ENCODE measurements at places on chromosomes 11 and 22.

GRCh38 chr11:15334766-15335165 is 220.0 kb downstream of the INSC start:
- no peak for DNase-seq

GRCh38 chr22:25672289-25673084 is 69.5 kb upstream of the MYO18B start:
- DNase-seq: no peak

GRCh38 chr22:46851941-46852340 is 89.5 kb downstream of the TBC1D22A start:
- DNase-seq: no peak

GRCh38 chr11:113278481-113278880 is 35.9 kb upstream of the TTC12 start:
- no peak for DNase-seq

DNA sequence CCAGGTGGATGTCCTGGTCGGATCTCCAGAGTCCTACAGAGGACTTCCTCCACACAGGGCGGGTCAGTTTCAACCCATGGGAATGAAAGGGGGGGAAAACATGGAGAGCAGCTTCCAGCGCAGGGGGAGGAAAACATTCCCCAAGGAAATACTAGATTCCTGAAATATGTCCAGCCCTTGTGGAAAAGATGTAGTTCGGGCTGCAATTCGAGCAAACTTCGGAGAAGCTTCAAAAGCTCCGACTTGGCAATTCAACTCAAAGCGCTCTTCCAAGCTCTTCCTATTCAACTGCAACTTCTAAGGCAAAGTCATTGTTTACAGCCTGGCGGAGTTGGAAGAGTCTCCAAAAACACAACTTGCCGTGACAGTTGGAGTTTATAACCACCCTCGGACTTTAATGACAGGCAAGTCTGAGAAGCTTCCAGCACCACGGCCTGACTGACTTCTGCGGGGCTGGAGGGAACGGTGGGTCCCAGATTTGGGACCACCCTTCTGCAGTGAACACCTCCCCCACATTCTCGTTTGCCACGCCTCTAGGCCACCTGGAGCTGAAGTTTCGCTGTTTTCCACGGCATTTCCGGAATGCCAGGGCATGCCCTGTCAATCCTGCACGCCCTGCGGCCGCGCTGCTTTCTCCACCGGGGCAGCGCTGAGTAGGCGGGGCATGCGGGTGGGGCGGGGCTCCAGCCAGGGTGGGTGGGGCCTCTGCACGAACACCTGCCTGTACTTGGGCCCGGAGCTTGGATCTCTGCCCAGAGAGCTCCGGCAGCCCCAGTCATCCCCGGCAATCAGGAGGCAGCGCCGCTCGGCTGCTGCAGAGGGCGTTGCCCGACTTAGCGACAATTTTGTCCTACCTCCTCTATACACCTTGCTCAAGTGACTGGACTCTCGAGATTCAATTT is 49.0 kb upstream of the BIRC3 start:
- DNase-seq: peak; percentile 82

- DNase-seq: peak; percentile 75
Observed at GRCh38 chr11:3840870-3841425, at the start of gene RHOG. Gene RHOG, minus strand, starts transcription at chr11:3840959. Its CDS starts 12,821 bp downstream, at chr11:3828138.

GRCh38 chr11:11217929-11218628 is 135.0 kb downstream of the CSNK2A3 start:
- DNase-seq: no peak

DNA sequence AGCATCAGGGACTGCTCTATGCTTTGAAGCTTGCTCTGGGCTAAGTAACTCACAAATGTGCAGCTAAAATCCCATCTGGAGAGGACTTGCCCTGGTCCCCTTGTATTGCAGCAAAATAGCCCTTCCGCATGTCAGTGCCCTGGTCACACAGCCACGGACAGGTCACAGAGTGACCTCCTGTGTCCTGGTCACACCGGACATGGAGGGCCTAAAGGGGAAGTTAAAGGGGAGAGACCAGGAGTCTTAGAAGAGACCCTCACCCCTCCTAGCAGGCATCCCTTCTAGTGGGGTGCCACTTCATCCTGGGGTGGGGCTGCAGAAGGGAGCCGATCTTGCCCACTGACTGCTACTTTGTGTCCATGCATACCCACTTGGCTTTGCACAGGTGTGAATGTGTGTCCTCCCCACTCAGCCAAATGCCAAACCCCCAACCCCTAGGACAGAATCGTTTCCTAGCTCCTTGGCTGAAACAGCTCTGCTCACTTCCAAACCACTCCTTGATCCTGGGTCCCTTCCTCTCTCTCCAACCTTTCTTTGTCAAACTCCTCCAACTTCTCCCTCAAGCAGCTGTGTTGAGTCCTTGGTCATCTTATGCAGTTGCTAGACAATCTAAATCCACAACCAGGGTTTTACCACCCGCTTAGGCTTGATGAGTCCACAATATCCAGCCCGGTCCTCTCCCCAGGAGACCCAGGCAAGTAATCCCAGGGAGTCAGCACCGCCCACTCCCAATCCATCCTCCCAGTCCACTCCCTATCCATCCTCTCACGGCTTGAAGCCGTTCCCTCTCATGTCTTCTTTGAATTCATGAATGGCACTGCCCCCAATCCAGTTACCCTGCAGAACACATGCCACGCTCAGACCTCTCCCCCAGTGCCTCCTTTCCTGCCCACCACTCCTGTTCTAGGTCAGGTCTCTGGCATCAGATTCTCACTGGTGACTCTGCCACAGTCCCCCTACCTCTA is 3.3 kb upstream of the FXYD6 start:
- no peak for DNase-seq
